ENCODE measurements at places on chromosomes 2 and 18.

GRCh38 chr18:56565551-56566345, 72.6 kb downstream of the TXNL1 start:
- DNase-seq, result no peak

DNA sequence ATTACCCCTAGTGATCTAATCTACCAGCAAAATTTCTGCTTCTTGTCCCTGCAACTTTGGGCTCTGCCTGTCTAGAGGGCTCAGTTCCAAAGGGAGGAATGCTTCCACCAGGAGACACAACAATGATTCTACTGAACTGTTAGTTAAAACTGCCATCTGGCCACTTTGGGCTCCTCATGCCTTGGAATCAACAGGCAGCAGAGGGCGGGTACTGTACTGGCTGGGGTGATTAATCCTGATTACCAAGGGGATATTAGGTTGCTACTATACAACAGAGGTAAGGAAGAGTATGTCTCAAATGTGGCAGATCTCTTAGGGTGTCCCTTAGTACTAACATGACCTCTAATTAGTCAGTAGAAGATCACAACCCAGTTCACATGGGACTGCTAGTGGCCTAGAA, 21.4 kb downstream of the HADHA start:
- peak; percentile 48 for DNase-seq

DNA sequence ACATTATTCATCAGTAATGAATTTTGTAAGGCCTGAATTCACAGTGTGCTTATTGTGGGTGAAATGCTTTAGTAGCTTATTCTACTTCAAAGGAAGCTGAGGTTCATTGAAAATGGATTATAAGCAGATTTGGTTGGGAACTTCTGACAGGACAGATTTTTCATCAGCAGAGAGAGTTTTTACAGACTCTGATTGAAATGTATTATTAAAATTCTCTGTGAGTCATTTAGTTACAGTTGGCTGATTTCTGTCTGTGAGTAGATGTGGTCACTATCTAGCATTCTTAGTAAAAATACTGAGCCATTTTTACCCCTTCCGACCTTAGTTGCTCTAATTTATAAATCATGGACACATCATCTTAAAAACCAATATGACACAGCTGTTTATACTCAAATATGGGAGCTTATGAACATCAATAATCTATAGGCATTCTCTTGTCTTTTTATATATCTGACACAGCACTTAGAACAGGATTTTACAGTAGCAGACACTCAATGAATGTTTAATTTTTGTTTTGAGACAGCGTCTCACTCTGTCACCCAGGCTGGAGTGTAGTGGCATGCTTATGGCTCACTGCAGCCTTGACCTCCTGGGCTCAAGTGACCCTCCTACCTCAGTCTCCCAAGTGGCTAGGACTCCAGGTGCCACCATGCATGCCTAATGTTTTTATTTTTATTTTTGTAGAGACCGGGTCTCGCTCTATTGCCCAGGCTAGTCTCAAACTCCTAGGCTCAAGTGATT, 239.6 kb downstream of the BABAM2 start:
- no peak for DNase-seq

DNA sequence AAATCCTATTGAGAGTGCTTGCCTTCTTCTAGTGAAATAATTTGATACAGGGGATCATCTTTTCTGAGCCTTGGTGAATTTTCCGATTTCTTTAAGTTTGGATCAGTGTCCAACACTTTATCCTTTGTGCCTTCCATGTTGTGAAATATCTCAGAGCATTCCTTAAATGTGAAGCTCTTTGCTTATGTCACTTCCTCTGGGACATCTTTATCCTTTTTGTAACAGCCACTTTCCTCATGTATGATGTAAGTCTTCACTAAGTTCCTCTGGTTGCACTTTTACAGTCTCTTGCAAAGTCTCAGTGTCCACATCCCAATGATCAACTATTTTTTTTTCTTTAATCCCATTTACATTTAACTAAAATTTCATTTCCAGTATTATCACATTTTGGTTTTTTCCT, 254.2 kb downstream of the EN1 start:
- DNase-seq, result no peak

- no peak for DNase-seq
Observed at GRCh38 chr2:31297751-31298150, 63.8 kb downstream of the EHD3 start.

DNA sequence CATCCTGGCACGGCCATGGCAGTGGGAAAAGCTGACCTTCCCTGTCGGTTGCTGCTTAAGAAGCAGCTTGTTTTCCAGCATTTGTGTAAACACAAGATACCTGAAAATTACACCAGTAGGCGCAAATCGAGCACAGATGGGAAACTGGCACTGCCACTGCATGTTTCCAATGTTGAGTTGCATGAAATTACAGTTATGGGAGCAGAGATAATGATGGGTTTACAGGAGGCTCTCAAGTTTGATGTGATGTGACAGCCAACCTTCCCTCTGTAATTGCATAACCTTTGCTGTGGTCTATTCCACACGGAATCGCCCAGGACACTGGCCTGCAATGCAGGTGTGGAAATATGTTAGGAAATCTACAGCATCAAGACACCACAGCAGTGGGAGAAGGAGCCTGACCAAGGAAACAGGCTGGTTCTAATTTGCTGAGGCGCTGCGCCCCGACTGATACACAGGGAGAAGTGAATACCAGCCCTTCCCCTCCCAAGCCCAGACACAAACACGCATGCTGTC, 17.4 kb downstream of the GPR45 start:
- no peak for DNase-seq

GRCh38 chr2:234429265-234429664, 67.6 kb downstream of the ARL4C start:
- DNase-seq, result no peak

DNA sequence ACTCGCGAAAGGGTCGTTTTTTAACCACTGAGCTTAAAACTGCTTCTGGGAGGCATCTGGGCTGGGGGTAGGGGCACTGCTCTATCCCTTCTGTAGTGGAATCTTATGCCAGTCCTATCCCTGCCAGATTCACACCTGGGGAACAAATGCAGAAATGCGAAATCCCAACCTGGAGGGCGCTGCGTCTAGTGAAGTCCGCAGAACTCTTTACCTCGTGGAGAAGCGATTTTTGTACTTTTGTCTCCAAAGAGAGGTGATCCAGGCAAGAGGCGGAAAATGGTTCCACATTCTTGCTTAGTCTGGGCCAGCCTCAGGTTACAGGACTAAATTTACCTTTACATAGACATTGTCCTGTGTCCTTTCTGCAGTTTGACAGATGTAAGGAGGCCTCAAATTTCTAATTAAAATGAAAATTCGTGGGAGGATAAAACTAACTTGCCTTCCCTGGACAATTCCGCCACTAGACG, 10.4 kb downstream of the TBR1 start:
- no peak for DNase-seq

DNA sequence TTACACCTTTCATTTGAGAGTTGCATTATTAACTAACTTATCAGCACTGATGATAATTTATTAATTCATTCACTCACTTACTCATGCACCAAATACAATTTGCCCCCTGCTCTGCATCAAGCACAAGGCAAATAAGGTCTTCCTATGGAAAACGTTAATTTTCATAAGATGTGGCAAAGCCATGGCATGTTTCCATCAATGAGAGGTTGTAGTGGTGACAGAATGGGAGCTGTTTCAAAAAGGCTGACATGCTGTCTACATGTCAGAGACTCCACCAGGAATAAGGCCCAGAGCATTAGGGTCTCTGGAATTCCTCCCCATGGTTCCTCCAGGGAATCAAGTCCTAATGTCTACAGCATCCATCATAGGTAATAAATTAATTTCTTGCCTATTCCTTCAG, 978.8 kb downstream of the TMEM182 start:
- no peak for DNase-seq

DNA sequence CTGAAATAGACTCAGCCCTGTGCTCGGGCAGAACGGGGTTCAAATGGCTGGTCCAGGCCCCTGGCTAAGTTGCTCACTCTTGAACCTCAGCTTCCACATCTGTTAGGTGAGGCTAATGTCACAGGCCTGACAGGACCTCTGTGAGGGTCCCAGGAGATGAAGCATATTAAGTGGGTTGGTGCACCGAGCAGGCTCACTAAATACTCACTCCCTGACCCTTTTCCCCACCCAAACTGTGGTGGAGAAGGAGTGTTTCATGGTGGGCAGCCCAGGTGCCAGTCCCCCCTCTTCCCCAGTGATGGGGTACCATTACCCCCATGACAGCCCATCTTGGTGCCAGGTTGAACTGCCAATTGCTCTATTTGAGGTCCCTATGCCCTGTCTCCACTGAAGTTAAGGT, 286.0 kb downstream of the MYCN start:
- DNase-seq, result no peak

DNA sequence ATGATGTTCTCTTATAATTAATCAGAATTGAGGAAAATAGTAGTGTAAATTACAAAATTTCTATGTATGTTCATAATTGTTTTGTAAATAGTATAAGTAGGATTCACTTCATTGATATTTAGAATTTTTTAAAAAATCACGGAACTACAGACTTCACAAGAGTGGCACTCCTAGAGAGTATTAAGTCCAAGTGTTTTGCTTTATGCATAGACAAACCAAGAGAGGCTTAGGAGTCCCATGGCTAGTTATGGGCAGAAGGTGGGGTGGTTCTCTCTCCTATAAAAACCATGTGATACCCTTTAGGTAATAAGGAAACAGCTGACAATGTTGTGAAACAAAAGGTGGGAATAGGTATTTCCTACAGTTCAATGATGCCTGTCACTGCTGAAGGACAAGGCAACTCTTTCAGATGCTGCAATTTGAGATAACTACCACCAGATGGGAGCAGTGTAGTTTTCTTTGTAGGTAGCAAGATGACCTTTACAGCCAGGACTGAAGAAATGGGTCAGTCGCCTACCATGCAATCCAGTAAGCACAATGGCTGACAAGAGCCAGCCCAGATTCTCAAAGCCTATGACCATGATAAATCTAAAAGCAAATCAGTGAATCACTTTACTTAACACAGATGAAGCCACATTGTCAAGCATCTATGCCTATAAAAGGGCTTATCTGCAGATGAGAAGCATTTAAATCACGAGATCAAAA, 83.9 kb downstream of the AAK1 start:
- peak; percentile 69 for DNase-seq

- DNase-seq, result no peak
Observed at GRCh38 chr2:180559771-180560170, 420.6 kb upstream of the UBE2E3 start.

DNA sequence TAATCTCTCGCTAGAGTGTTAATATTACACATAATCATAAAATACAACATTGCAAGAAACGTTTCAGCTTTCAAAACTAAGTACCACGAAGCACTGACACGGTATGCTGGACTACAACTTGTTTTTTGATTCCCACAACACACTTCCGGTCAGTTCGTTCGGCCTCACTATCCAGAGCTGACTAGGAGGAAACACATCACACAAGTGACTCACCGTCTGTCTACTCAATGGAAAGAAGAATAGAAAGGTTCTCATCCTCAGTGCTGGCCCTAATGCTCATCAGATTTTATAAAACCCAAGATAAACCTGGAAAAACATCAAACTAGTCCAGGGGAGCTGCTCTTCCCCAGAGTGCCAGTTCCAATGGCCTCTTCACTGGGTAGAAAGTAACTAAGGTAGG, 42.9 kb downstream of the ZNF385B start:
- no peak for DNase-seq

- no peak for DNase-seq
Observed at GRCh38 chr2:226730481-226730880, 69.1 kb downstream of the IRS1 start.

- DNase-seq, result no peak
Observed at GRCh38 chr2:201279079-201279478, 18.7 kb downstream of the CASP8 start.

DNA sequence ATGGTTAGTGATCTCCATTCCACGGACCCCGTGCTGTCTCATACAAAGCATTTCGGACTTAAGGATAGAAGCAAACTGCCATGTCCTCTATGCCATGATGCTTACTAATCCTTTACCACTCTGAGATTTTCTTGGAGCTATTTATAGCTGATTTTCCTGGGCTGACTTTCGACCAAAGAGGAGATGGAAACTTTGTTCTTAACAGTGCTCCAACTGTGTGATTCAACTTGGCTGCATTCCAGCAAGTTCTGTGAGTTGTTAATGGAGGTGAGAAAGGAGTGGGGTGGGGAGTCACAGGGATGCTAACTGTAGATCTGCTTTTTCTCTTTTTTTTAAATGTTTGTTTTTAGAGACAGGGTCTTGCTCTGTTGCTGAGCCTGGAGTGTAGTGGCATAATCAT, 45.5 kb upstream of the MSH2 start:
- DNase-seq, result no peak

- no peak for DNase-seq
Observed at GRCh38 chr2:20425371-20425881, 21.4 kb upstream of the RHOB start.

DNA sequence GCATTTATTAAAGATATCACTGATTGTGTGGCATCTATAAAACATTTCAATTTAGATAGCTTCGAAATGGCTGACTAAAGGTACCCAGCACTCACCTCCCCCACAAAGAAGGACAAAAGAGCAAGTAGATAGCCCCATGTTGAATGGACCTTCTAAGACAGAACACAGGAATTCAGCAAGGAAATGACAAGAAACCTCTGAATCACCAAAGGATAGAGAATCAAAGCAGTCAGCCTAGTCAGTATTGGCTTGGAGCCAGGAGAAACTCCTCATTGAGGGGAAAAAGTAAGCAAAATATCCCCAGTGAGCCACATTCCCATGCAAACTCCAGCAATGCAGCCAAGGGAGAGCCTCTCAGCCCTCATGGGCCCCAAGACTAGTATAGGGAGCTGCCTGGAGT, 113.7 kb downstream of the BARD1 start:
- no peak for DNase-seq

DNA sequence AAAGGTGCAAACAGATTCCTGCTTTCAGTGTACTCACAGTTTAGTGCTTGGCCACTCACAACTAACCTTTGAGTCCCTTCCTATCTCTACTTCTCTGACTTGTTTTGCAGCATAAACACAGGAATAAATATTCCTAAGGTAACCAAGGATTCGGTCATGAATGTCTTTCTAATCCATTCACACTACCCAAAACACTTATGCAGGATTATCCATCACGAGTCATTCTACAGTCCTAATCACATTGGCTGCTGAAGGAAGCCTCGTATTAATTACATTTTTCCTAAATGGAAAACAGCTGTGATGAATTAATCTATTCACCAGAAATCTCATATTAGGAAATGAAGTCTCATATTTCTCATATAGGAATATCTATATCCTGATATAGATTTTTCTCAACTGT, 16.3 kb downstream of the RDH14 start:
- no peak for DNase-seq

GRCh38 chr18:69528435-69528834, 127.7 kb downstream of the DOK6 start:
- no peak for DNase-seq

GRCh38 chr2:38156436-38156835, 80.5 kb upstream of the CYP1B1 start:
- no peak for DNase-seq

GRCh38 chr2:46120792-46121555, 176.2 kb upstream of the EPAS1 start:
- no peak for DNase-seq

- no peak for DNase-seq
Observed at GRCh38 chr18:4146797-4147196, 308.3 kb downstream of the DLGAP1 start.

Measured in Ammon's horn (tissue), 1 donor.